A549 treated with GW870086 at 1 μM for 4 hours (cell line): ENCODE measurements at places on chromosomes 6 and 20. TPM values are rescaled to one million over a fixed set of nuclear protein-coding genes. Genes with fewer than 3 reads are reported as not detected.

Gene STX11
- total RNA-seq, result 1.9 to 2.8 TPM (median 2.1 TPM) in 5 replicates

Gene BPIFA1
- total RNA-seq, result not detected in 5 replicates

Gene TFAP2A
- 10.8 to 16.7 TPM (median 11.9 TPM) in 5 replicates for total RNA-seq

Gene SAMD5
- total RNA-seq, result 0.46 to 0.71 TPM (median 0.50 TPM) in 5 replicates

Gene C6orf141
- total RNA-seq, result 10.2 to 11.5 TPM (median 11.1 TPM) in 5 replicates
